ENCODE measurements at places on chromosomes 4 and X. TPM values are rescaled to one million over a fixed set of nuclear protein-coding genes. Genes with fewer than 3 reads are reported as not detected.

TLR1 gene
- total RNA-seq: 24.0 TPM

DNA sequence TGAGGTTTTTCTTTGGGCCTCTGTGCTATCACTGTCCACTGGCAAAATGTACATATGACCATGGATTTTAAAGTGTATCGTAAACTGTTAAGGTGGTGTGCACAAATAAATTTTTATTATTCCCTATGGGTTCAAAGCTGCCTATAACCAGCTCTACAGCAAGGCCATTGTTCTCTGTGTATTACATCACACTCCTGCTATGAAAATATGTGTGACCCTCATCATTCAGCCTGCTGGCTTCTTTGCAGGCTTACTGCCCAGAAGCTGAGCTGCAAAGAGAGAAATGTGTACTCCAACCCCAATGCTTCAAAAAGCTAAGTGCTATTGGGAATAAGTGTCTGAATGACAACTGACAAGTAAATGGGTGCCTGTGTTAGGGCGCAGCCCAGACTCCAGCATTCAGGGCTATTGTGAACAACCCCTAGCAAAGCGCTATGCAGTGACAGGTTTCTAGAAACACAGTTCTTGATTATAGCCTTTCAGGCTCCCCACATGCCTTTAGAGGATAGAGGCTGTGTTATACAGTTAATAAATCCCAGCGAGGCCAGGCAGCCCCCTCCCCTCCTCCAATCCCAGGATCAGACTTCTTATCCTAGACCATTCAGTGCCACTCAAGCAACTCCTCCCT is 220.4 kb upstream of the RADX start:
- no peak for DNase-seq
- H3K27ac ChIP-seq: peak overlapping the region; percentile 47
- no peaks in the 10 kb centered on the region for H3K4me1 ChIP-seq
- no peaks in the 10 kb centered on the region for H3K36me3 ChIP-seq
- no peak overlapping the region for H3K4me3 ChIP-seq
- no peaks in the 10 kb centered on the region for H3K27me3 ChIP-seq

DNA sequence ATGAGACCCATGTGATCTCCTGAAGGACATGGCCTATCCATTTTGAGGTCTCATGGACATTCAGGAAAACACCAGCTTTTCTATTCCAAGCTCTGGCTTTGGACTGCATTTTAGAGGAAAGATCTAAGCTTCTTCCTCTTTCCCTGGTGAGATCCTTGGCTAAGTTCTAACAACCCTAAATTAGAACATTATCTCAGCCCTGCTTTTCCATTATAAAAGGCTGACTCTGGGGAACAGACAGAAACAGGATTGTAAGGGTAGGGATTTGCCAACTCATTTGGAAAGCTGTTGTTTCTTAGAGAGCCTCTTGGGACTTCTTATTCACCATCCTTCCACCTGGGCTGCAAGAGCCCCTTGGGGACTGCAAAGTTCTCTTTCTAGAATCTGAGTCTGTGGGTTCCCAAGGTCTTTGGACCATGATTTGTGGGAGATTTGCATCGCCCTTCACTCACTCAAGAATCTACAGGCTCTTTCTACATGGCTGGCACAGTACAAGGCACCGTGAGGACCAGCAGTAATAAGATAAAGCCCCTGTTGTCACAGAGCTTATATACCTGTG is 146.9 kb downstream of the FNIP2 start:
- H3K4me3 ChIP-seq: no peak overlapping the region
- no peak for DNase-seq
- H3K4me1 ChIP-seq: no peaks in the 10 kb centered on the region
- no peak overlapping the region for H3K27ac ChIP-seq

DNA sequence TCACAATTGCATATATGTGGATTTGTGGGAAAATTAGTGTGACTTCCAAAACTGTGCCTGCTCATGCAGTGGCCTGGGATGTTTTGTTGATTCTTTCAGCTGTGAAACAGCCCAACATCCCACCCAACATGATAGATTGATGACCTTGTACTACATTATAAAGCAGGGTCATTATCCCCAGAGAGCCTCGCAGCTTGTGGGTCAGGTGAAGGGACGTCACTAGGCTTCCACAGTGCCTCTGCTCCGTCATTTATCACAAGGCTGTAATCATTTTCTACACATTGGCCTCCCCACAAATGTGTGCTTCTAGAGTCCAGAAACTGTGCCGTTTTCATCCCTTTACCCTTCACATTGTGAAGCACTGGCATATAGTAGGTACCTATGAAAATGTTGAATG is 31.6 kb downstream of the ALPK1 start:
- H3K36me3 ChIP-seq: no peaks in the 10 kb centered on the region
- H3K27ac ChIP-seq: no peak overlapping the region
- no peak for DNase-seq
- no peak overlapping the region for H3K4me3 ChIP-seq
- no peaks in the 10 kb centered on the region for H3K27me3 ChIP-seq
- H3K4me1 ChIP-seq: no peaks in the 10 kb centered on the region

DNA sequence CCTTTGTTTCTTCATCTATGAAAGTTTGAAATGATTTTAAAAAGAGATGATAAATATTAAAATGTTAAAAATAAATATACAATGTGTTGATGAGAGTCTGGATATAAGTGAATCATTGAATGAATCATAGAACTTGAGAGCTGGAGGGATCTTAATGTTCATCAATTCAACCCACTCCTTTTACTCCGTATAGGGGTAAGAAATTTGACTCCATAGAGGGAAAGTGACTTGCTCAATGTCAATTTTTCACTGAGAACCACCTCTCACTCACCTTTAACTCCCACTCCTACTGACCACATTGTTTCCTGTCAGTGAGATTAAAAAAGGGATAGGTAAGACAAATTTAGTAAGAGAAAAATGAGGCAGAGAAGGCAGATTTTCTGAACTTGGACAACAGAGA is 557.2 kb upstream of the GRIA3 start:
- no peak for DNase-seq
- H3K27me3 ChIP-seq: no peaks in the 10 kb centered on the region
- no peak overlapping the region for H3K27ac ChIP-seq
- no peaks in the 10 kb centered on the region for H3K4me1 ChIP-seq
- H3K4me3 ChIP-seq: no peak overlapping the region

GRCh38 chrX:102950908-102951866 is 14.1 kb downstream of the RAB40AL start:
- H3K4me1 ChIP-seq: no peaks in the 10 kb centered on the region
- H3K27ac ChIP-seq: no peak overlapping the region
- DNase-seq: no peak
- no peaks in the 10 kb centered on the region for H3K36me3 ChIP-seq

- H3K4me3 ChIP-seq: no peak overlapping the region
- no peak overlapping the region for H3K27ac ChIP-seq
- H3K4me1 ChIP-seq: no peaks in the 10 kb centered on the region
- no peak for DNase-seq
- no peaks in the 10 kb centered on the region for H3K36me3 ChIP-seq
Measured at GRCh38 chrX:47458528-47458927, 24.5 kb downstream of the ZNF41 start.

Measured in ovary (tissue), 10 donors.